GM13976 (cell line): ENCODE measurements at places on chromosomes 1 and 21.
A peak's percentile ranks its signal among the peaks of the same experiment; 100 is the strongest.

GRCh38 chr1:196063952-196064351, 544.3 kb downstream of the KCNT2 start:
- DNase-seq, result no peak

GRCh38 chr1:57341721-57342120, 82.1 kb downstream of the DAB1 start:
- DNase-seq, result no peak

- no peak for DNase-seq
These were observed 131.7 kb upstream of the GRIK3 start for GRCh38 chr1:37166005-37166404.

DNA sequence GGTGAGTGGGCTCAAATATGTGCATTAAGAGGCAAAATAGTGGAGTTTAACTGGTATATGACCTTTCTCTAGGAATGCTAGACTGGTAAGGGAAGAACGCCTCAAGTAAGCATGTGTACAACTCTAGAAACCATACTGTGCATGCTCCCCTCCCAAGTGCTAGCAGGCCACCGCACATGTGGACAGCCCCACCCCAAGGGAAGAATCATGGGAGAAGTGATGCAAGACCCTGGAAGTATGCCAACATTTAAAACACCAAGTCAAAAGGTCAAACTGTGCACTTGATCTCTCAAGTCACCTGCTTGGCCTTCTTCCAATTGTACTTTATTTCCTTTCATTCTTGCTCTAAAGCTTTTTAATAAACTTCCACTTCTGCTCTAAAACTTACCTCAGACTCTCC, 120.4 kb downstream of the WDR3 start:
- DNase-seq, result no peak

DNA sequence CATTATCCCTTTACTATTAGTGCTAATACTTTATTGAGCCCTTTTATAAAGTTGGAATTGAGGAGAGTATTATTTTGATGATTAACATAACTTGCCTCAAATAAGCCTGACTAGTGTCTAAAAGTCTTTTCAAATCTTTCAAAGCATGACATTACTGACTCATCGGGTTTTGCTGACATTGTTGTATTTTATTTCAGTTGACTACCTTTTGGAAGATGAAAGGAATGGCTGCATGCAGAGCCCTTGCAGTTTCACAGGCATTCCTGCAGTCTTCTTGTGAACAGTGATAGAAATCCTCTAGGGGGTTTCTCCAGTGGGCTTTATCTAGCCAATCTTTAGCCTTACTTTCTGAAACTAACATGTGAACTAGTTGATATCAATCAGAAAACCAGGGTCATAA, 43.0 kb upstream of the TMEM61 start:
- no peak for DNase-seq

GRCh38 chr1:198943484-198944187, 304.8 kb downstream of the PTPRC start:
- no peak for DNase-seq

- DNase-seq, result peak; percentile 21
These were observed 12.3 kb downstream of the WNT3A start for GRCh38 chr1:228018961-228019721.

- DNase-seq, result no peak
These were observed 9.4 kb downstream of the PHACTR4 start for GRCh38 chr1:28378906-28379305.

- no peak for DNase-seq
These were observed 200.6 kb upstream of the CACYBP start for GRCh38 chr1:174799136-174799479.

DNA sequence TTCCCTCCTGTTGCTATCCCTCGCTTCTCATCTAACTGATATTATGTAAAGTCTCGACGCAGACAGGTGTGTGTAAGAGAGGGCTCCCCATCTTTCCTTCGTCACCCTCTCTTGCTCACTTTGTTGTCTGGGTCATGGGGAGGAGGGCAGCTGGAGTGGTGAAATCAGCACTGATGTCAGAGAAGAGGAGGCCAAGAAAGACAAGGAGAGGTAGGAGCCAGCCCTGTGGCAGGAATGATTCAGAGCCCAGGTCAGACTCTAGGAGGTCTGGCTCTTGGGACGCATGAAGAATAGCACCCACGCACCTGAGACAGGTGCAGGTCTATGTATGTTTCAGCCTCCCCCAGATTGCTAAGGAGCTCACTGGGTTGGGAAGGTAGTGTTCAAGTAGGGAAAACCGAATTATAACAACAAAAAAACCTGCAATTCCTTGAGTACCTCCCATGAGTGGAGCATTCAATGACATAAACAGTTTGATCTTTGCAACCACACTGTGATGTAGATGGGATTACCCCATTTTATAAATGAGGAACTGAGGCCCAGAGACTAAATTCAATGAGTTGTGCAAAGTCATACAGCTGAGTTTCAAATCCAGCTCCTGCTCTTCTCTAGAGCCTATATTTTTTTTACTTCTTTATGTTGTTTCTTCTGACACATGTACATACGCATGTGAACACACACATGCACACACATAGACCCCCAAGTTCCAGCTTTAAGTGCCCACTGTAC, 10.4 kb downstream of the NUAK2 start:
- DNase-seq, result peak; percentile 60

GRCh38 chr21:15255763-15256162, 191.0 kb upstream of the NRIP1 start:
- no peak for DNase-seq

GRCh38 chr1:178263341-178263740, 169.4 kb downstream of the RASAL2 start:
- no peak for DNase-seq

DNA sequence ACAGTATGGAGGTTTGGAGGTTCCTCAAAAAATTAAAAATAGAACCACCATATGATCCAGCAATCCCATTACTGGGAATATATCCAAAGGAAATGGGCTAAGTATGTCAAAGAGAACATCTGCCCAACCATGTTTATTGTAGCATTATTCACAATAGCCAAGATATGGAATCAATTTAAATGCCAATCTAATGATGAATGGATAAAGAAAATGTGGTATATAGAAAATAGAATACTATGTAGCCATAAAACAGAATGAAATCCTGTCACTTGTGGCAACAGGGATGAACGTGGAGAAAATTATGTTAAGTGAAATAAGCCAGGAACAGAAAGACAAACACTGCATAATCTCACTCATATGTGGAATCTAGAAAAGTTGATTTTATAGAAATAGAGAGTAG, 201.7 kb upstream of the AJAP1 start:
- DNase-seq, result no peak

DNA sequence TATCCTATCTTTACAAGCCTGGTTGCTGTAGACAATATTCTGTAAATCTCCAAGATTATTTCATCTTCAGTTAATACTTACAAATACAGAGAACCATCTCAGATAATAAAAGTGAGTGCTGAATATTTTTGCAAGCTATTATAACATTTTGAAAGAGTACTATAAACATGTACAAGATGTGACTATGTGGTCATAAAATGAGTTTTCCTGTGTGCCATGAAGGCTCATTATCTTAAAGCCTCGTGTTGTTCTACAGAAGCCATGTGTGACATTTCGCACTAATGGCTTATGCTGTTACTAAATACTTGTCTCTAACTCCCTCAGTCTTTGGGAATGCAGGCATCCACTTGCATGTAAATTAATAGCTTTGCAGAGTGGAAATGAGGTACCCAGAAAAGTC, 48.3 kb downstream of the SAMSN1 start:
- DNase-seq, result no peak

- no peak for DNase-seq
These were observed 1048.0 kb downstream of the PLA2G4A start for GRCh38 chr1:187876775-187877174.

GRCh38 chr1:156368889-156369684, at the start of gene RHBG:
TSS of gene RHBG (plus strand) at chr1:156369211. CDS start at chr1:156369250, 39 bp downstream.
- no peak for DNase-seq

GRCh38 chr1:24252185-24252780, 65.2 kb upstream of the IFNLR1 start:
- no peak for DNase-seq

DNA sequence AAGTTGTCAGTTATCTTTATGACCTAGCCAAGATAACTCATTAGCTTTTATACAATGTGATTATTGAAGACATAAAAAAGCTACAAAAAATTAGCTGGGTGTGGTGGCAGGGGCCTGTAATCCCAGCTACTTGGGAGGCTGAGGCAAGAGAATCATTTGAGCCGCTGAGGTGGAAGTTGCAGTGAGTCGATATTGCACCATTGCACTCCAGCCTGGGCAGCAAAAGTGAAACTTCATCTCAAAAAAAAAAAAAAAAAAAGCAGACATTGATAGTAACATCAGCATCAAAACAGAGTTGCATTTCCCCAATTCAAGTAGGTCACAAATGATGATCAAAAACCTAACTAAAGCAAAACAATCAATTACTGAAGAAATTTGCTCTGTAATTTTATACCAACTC, 191.4 kb downstream of the PTGER3 start:
- no peak for DNase-seq

DNA sequence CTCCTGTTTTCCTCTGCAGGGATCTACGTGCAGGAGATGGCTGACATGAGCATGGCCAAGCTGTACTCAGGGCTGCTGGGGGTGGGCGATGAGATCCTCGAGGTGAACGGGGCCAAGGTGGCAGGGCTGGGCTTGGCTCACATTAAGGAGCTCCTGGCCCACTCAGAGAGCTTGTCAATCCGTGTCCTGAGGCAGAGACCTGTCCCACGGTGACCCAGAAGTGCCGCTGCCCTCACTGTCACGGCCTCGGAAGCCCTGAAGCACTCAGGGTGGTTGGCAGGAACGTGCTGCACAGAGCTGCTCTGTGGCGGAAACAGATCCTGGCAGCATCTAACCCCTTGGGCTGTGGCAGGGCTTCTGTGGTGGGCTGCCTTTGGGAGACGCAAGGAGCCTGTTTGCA, 37.6 kb downstream of the KIAA1614 start:
- no peak for DNase-seq

DNA sequence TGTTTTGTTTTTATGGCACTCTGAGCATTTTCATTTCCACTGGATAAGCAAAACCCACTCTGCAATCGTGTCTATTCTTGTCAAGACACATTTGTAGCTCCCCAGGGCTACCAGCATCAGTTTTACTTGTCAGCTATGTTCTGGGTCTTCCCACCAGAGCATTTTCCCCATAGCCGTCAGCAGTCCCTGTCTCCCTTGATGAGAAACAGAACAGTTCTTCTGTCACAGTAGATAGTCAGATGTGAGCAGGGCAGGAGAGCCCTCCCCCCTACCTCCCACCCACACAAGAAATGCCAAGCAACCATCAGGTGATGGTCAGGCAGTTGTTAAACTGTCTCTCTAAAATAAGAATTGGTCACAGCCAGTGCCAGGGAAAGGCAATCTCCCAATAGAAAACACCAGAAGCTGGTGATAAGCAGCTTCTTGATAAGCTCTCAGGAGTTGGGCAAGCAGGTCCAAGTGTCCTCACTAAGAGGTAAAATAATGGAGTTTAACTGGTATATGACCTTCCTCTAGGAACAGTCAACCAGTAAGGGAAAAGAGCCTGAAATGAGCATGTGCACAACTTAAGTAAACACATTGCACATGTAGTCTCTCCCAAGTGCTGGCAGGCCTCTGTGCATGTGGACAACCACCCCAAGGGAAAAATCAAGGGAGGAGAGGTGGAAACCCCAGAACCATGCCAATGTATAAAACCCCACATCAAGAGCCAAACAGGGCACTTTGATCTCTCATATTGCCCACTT, 208.2 kb downstream of the S1PR1 start:
- no peak for DNase-seq

- DNase-seq, result no peak
These were observed 390 bp upstream of the S100A9 start for GRCh38 chr1:153357076-153357852.

- peak; percentile 61 for DNase-seq
These were observed 18.1 kb downstream of the KNCN start for GRCh38 chr1:46533179-46533864.

GRCh38 chr1:154989195-154989860, 4.1 kb upstream of the LENEP start:
- no peak for DNase-seq

DNA sequence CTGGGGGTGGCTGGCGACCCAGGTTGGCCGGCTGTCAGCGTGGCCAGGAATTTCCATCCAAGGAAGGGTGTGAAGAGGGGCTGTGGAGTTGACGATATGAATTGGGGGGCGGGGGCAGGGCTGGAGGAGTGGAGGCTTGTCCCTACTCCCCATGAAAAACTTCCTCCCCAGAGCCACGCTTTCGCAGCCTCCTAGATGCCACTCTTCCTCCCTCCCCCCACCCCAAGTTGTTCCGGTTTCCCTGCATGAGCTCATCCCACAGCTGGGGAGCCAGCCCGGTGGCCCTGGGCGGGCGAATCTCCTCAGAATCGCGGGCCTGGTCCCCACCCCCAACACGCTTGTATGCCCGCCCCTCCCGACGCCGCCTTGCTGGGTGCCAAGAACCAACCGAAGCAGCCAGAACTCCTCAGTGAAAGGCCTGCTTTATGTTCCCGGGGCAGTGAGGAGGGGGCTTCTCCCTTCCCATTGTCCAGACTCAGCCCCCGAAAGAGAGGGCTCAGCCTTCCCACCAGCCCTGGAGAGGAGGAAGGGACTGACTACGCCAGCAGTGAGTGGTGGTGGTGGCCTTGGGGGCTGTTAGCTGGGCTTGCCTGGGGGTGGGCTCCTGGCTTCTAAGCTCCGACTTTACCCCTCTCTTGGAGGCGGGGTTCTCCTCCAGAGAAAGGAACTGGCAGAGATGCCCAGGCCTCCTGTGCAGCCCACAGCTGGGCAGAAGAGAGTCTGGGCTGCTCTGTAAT, 1.8 kb upstream of the CSMD2 start:
- no peak for DNase-seq

DNA sequence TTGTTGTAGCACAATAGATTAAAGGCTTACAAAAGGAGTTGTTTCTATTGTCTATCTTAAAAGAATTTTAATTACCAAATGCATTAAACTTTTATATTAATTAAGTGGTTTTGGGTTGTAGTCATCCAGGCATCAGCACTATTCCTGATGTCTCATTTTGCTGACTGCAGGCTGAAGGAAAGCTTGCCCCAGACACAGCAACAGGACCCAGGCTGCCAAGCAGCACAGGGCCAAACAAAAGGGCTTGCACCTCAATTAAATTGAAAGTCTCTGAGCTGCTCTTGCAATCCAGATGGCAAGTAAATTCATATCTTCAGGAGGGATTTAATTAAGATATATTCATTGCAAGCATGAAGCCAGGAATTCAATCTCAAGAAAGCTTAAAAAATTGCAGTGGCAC, 80.7 kb upstream of the CHODL start:
- no peak for DNase-seq

GRCh38 chr21:27713154-27714109, 746.5 kb upstream of the ADAMTS5 start:
- no peak for DNase-seq

- DNase-seq, result no peak
These were observed 653.9 kb upstream of the CAMK1G start for GRCh38 chr1:208929575-208929974.

DNA sequence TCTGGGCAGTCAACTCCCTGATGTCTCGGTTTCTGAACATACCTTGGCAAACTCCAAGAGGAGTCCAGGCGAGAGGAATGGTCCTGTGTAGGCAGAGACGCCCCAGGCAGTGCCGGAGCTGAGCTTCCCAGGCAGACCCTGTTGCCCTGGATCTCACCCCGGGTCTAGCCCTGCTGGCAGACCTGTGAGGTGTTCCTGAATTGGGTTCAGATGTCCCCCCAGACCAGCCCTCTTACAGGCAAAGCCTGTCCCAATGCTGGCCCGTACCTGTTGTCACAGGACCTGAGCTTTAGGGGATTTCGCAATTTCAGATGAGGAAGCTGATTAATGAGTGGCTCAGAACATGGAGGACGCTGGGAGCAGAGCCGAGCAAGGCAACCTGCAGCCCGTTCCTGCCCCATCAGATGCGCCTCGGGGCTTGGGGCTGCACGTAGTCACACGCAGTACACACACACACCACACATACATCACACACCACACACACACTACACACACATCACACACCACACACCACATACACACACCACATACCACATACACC, 38.5 kb upstream of the PDE9A start:
- DNase-seq, result peak; percentile 64

GRCh38 chr1:113787663-113788062, 24.6 kb downstream of the RSBN1 start:
- DNase-seq, result no peak
